ENCODE measurements at places on chromosomes 3 and 15.
A peak's percentile ranks its signal among the peaks of the same experiment; 100 is the strongest.

DNA sequence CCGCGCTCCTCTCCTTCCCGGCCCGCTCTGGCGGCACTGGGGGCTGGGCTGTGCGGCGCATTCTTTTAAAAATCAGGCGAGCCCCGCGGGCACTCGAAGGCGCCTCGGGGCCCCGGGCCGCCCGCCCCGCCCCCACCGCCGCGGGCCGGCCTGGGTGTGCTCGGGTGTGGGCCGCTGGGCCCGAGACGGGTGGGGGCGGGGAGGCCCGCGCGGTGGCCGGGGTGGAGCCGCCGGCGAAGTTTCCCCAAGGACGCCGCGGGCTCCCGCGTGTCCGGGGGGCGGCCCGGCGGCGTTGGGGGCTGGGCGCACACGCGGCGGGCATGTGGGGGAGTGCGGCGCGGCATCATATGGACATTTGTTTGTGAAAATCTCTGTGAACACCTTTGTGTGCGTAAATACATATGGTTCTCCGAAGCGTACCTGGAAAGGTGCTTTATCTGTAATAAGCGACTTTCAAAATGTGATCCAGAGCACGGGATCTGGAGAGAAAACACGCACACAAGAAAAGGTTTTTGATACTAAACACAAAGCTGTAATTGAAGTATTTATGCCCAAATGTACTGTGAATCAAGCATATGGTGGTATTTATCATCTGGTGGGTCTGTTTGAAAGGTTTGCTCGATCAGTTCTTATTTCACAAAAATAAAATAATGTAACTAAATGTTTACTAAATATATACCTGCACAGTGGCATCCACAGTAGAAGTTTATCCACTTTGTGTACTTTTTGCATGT lies 612 bp upstream of the TBL1XR1 start:
- DNase-seq = no peak

DNA sequence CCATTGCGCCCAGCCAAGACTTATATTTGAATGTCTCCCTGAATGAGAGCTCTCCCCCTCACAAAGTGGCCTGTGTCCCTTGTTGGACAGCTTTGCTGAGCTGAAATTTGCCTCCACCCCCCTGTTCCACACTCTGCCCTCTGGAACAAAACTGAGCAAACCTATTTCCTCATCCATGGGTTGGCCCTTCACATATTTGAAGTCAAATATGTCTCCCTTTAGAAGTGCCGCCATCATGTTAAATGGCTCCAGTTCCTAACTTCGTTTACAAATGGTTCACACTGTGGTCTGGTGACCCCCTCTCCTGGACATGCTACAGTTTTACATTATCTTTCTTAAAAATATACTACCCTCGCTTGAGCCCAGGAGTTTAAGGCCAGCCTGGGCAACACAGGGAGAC lies 4.6 kb downstream of the PLIN1 start:
- peak; percentile 8 for DNase-seq

- peak; percentile 7 for DNase-seq
These were observed 193.3 kb downstream of the ISL2 start for GRCh38 chr15:76529911-76530310.

- DNase-seq = peak; percentile 62
These were observed 99.0 kb upstream of the MEF2A start for GRCh38 chr15:99466701-99467337.

DNA sequence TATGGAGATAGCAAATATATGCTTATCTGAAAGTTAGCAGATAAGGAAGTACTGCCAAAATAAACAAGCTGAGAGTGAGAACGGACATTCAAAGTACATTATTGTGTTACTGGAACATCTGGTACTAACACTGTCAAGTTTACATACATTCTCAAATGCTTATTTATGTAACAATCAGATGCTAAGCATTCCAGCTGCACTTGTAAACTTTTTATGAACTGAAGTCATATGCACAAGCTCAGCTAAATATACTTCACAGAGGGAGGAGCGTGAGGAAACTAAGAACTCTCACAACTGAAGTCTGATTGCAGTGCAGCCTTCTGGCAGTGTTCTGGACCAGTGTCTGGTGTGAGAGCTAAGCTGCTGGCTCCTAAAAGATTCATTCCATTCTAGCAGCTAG lies 223.7 kb upstream of the NANOGP8 start:
- peak; percentile 99 for DNase-seq

- no peak for DNase-seq
These were observed 66.9 kb downstream of the TLE3 start for GRCh38 chr15:70030851-70031250.

DNA sequence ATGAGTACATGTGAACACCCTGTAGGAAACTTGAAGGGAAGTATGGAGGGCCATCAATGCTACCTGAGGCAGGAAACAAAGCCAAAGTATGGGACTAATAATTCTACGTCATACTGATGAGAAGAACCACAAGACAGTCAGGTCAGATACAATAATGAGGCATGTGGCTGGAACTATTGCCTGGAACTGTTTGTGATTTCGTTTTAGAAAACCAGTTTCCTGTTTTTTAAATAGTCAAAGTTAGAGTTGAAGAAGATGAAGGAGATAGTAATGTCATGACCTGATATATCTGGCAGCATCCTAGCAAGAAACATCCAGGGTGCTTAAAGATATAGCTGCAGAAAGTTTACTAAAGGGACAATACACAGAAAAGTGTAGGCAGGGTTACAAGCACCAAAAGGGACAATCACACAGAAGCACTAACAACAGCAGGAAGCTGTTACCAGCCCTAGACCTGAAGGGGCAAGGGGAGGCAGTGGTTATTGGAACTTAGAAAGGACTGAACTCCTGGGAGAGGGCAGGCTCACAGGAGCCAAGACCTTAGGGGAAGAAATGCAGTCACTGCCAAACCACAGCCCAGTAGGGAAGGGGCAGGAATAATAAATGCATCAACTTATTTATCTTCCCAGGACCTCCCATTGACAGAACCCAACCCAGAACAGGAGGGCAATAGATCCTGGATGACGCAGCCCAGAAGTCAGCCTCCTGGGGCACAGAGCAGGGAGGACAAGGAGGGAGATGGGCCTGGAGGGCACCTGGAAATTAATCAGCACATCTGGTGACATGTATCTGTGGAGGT lies 302.1 kb upstream of the STT3B start:
- no peak for DNase-seq

DNA sequence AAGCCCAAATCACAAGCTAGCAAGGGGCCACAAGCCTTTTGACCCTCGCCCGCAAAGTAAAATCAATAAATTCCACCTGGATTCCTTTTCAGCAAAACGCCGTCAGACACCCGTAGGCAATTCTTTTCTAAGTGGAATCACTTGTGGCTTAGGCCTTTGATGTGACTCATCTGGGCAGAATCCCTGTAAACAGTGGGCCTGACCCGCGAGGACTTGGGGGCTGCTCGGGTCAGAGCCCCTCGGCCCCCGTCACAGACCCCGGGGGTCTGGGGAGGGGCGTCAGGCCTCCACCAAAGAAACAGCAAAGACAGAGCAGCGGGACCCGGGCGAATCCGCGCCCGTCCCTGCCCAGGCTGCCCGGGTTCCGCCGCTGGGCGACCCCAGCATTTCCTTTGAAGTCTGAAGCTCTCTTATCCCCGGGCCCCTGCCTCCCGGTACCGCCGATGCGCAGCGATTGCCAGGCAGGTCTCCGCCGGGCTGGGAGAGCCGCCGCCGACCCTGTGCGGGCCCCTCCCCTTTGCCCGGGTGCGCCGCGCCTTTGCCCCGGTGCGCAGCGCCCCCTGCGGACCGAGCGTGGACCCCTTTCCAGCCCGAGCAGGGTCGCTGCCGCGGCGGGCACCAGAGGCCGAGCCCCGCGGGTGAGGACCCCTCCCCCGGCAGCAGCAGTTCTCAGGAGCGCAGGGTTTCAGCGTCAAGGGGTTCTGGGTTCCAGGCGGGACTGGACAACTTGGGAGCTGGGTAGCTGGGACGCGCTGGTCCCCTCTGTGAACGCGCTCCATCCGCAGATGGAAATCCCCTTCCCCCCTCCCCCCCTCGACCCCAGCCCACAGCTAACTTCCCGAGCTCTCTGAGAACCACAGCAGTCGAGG lies 178.3 kb downstream of the UACA start:
- no peak for DNase-seq

DNA sequence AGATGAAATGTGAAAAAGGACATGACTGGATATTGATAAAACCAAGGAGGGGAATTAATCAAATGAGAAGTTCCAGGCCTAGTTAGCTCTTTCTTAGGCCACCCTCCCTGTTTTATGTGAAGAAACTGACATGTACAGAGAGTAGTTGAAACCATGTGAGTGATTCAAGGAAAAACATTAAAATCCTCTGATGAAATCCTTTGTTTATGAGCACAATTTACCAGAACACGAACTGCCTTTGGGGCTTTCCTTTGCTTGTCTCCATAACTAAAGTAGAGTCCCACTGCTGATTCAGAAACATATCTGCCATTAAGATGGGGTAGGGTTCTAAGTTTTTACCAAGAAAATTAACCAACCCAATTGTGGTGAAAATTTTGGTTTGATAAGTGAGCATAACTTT lies 558.3 kb downstream of the NR2F2 start:
- DNase-seq = peak; percentile 80

GRCh38 chr15:64134345-64134829 lies 17.1 kb upstream of the SNX22 start:
- DNase-seq = peak; percentile 24

DNA sequence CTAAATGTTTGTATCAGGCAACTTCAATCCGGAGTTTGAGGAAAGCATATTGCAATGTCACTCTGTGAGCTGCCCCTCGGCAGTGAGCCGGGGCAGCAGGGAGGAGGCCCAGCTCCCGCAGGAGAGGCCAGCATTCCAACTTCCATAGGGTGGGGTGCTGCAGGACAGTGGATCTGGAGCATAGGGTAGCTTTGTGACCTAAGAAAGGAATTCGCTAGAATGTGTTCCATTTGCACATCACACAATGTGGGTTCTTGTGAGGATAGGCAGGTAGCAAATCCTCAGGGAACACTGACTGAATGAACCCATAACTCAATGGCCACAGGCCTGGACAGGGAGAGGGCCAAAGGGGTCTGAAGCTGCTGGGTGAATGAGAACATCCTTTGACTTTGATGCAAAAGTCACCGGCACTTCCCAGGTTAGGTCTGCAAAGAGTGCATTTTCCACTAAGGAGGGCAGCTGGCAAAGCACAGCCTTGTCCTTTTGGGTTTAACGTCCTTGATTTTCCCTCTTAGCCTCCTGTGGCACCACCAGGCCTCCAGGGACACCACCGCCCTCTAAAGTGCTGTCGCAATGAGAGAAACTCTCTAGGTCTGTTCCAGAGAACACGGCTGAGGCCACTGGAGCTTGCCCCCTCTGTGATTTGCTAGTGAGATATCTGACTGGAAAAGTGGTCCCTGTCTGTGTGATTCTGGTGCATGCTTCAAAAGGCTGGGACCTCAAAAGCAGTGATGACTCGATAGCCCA lies 36.2 kb downstream of the GABRB3 start:
- no peak for DNase-seq

DNA sequence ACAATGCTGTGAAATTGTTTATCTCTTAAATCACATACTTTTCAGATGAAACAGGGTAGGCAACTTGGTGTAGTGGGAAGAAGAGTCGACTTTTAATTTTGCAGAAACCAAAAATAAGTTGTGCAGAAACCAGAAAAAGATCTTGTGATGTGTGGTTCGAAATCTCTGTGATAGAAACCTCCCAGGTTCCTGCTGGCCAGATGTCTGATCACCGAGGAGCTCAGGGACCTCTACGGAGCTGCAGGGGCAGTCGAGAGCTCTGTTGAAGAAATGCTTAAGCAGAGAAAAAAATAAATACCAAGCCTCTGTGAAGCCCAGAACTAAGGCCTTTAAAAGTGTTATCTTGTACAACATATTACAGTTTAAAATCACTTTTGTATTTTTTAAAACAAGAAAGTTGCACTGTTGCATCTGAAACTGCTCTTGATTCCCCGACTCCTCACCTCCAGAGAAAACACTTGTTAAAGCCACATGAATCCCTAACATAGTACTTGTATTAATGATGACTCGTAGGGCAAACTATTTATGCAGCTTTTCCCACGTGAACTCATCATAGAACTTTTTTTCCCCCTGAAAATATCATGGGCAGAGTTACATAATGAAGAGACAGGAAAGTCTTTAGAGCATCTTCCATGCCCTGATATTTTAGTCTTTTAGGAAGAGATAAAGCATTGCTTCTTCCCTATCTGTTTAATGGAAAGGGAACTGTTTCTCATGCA lies 51.3 kb downstream of the CCK start:
- peak; percentile 37 for DNase-seq

- no peak for DNase-seq
These were observed 11.5 kb downstream of the SEMA7A start for GRCh38 chr15:74422265-74422651.

- no peak for DNase-seq
These were observed 67.1 kb upstream of the CDV3 start for GRCh38 chr3:133506215-133506901.

DNA sequence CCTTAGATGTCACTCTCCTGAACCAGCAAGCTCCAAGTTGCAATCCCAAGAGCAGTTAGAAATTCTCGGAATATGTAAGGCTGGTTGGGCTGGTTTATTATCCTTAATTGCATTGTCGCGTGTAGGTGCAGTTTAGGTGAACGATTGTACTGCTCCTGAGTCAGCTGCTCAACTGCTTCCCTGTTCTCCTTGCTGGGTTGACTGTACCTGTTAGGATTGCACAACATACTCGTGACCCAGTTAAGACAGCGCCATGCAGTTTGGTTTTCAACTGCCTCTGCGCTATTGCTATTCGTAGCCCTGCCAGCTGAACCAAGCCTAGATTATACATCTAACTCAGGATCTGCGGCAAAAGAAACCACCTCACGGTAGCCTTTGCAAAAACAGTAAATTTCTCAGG lies 41.0 kb downstream of the BCL2L10 start:
- no peak for DNase-seq

DNA sequence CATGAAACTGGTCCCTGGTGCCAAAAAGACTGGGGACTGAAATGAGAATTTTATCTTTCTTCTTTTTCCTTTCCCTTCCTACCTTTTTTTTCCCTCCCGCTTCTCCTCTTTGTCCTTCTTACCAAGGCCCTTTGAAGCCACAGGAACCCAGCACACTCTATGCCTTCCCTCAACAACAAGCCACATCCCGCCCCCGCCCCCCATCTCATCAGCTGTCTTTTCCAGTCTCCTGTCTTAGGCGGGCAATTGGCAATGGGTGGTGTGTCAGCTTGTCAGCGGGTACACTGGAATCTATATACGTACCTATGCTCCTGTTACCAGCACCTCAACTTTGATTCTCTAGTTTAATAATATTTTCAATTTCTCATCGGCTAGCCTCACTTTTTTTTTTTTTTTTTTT lies 56.3 kb upstream of the CHD2 start:
- DNase-seq = no peak

DNA sequence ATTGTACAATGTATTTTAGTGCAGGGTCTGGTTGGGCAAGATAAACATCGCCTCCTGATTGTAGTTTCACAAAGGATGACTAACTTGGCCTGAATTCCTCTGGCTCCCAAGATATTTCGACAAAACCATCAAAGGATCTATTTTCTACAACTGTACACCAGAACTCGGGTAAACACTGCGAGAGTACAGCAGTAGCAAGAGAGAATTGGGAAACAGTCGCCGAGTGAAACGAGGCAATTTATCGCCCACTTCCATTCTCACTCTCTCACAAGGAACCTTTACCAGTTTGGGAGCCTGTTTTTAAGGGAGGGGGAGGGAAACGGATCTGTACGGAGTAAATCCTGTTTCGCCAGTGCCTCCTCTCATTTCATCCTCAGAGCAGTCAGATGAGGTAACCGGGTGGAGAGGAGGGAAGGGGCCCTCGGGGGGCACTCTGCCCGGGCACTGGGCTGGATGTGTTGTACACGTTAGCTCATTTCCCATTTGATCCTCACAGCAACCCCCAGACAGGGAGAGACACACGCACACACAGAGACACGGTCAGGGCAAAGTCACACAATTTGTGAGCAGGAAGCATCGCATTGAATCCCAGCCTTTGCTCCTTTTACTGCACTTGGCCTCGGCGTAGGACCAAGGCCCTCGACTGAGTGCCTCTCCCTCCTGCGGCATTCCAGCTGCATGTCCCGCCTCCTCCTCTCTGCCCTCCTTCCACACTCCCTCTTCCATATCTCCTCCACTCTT lies 120.1 kb downstream of the LIPC start:
- DNase-seq = peak; percentile 98
